Stimulated activated CD8-positive, alpha-beta memory T cell treated with anti-CD3 and anti-CD28 coated beads, Interleukin-4, amount 100 ng/mL, for 1 hour (primary cell): ENCODE measurements at places on chromosomes 2 and 18.

DNA sequence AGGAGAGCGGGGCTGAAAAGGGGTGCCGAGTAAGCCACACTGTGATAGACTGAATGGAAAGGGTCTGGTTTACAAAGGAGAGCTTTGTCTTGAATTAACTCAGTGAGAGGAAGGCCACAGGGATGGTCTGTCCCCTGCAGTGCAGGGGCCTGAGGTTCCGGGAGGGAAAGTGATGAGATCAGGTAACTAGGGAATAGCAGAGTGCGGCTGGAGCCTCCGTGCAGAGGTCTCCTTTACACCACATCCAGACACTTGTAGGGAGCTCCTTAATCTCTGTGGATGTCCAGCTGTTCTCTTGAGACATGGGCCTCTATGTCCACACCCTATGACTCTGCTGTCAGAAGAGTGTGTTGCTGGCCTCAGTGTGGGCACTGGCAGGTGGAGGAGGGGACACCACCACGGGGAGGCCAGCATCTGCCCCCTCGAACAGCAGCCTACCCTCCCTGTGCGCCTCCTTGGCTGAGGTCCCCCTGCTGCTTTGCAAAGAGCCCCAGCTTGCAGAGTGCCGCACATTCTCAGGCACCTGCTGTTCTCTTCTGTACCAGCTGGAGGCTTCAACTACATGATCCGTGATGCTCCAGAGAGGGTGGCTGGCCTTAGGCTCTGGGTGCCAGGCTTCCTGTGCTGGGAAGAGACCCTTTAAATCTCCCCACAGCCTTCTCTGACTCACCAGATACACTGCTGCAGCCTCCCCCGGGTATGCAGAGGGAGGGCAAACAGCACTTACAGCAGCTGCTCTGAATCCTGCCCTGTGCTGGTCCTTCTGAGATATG, 25.9 kb downstream of the ENOSF1 start:
- no peak for DNase-seq

DNA sequence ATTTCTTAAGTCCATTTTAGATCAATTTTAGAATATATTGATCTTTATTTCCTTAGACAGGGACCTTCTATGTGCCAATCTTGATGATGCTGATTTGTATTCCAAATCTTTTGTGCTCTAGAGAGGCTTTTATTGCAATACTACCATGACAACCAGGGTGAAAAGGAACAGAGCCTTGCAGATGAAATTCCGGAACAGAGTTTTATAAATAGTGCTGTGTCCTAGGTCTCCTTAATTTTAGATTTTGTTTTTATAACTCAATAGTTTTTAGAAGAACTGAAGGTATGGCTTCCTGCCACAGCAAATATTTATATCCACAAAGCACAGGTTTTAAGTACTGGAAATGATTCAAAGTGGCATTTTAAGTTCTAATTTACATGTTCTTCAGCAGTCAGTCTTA, 160.2 kb downstream of the PMAIP1 start:
- DNase-seq = no peak

GRCh38 chr2:103153580-103154284, 391.9 kb downstream of the TMEM182 start:
- no peak for DNase-seq

DNA sequence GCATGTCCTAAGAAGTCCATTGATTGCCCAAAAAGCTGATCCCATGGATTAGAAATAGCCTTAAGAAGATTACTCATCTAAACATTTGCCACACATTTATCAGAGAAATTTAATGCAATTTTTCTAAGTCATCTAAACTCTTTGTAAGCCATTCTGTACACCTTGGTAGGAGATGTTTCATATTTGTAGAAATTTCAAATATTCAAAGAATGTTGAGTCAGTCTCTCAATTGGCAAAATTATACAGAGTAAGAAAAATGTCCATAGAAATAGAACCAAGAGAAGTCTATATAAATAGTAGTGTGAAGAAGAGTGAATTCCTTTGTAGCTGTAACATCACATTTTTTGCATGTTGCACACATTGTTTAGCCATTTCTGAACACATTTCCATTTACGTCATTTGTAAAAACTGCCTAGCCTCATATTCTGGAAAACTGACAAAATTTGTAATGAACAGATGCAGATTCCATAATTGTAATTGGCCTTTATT, 128.6 kb downstream of the MSTN start:
- no peak for DNase-seq

DNA sequence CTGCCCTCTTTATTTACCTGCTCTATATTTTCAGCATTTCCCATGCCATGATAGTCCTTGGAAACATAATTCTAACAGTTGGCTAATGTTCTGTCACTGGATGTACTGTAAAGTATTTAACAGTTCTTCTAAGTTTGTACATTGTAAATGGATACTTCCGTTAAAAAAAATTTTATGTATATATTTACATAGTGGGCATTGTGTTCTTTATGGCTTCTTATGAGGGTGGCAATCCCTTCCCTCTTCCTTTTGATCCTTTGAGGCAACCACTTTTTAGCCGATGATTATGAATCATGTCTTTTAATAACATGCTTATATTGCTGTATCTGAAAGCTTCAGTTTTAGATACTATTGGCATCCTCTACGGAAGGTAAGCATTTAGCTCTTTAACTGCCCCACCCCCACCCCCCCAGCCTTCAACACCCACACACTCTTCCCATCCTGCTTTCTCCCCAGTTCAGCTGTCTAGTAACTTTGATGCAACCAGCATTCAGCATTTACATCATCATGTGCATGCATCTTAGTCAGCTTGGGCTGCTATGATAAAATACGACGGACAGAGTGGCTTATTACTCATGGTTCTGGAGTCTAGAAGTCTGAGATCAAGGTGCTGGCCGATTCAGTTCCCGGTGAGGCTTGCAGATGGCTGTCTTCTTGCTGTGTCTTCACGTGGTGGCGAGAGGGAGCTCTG, 21.0 kb upstream of the EDAR start:
- no peak for DNase-seq

DNA sequence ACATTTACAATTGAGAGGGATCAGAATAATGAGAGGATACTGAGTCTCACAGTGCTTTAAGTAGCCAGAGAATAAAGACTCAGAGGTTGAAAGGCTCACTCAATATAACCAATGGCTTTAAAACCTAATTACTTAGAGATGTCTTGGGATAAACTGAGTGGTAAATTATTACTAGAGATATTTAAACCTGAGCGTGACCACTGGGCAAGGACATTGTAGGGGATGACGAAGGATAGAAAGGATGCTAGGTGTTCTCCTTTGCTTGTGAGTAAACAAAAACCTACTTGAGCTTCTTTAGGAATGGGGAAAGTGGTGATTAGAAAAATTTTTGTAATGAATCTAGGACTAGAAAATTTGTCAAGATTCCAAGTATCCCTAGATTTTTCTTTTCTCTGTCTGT, 12.0 kb upstream of the SLC38A11 start:
- DNase-seq = no peak

DNA sequence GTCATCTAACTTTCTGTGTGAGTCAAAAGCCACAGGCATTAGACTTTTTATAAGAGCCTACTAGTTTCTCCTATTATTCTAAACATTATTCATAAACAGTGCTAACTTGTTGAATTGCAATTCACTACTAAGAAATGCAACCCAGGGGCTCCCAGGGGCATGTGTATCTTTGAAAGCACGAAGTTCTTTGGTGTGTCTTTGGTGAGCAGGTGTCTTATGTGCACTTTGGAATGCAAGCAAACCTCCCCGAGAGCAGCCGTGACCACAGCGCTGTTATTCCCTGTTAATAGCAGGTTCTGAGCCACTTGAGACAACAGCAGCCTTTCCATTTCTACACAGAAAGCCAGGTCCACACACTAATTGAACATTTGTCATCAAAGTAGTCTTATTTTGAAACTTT, 123.5 kb downstream of the PRKRA start:
- DNase-seq = no peak

DNA sequence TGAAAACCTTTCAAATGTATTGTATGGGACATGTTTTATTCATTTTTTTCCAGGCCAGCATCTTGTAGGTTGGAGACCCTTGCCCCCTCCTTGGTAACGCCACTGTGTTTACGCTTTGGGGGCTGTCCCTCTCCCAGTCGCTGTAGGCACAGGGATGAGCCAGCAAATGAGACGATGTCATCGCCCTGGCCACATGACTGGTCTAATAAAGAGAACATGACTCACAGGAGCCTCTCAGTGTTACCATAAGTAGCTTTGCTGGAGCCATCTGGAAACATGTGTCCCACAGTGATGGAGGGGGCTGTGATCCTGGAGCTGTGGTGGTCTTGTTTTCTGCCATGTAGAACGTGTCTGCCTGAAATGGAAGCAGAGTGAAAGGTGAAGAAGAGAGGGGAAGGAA, 78.9 kb downstream of the CD8B2 start:
- DNase-seq = no peak

- DNase-seq = no peak
Measured at GRCh38 chr18:61699397-61700110, 193.3 kb downstream of the RNF152 start.

GRCh38 chr18:37274309-37275236, 291.0 kb downstream of the CELF4 start:
- DNase-seq = no peak

GRCh38 chr18:44170208-44170880, 510.3 kb upstream of the SETBP1 start:
- DNase-seq = no peak

DNA sequence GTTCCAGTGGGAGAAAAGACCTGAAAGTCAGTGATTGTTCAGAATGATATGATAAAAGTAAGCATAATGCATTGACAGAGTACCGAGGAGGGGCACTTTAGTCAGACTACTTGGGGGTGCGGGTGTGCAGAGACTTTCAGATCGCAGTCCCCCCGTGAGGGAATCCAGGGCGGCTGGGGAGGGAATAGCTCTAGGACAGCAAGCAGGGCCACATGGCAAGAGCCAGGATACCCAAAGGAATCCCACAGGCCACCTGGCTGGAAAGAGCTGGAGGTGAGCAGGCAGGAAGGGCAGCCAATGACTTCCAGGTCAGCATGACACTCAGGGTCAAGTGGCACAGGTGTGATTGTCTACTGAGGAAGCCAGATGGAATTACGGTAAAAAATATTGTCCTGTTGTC, 157.5 kb downstream of the CYP26B1 start:
- DNase-seq = no peak

DNA sequence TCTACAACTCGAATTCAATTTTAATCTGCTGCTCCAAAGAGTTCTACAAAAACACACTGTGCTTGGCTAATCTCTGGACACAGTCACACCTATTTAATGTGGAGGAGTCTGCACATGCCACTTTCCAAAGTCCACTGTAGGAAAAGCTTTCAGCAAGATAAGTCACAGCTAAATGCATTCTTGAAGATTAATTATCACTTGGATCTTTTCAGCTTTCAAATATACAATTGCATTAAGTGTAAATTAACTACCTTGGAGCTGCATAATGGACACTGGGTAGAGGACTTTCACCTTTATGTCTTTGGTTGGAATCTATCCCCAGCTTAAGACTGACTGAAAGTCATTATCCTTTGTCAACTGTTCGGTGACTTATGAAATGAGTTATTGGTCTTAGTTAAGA, 565.1 kb downstream of the PIK3C3 start:
- DNase-seq = no peak

GRCh38 chr2:111938392-111938791, 40.0 kb downstream of the MERTK start:
- no peak for DNase-seq

DNA sequence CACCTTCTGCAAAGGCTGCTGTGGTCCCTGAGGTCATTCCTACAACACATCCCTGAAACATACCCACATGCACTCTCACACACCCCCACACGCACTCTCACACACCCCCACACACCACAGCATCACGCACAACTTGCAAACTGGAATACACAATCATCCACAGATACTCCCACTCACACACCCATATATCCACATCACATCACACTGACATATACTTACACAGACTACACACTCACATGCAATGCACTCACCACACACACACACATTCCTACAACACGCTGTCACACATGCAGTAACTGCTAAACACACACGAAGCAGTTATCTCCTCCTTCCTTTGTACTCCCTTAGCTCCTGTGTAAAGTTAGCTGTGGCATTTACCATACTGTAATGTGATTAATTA, 57.1 kb upstream of the PKDCC start:
- no peak for DNase-seq

DNA sequence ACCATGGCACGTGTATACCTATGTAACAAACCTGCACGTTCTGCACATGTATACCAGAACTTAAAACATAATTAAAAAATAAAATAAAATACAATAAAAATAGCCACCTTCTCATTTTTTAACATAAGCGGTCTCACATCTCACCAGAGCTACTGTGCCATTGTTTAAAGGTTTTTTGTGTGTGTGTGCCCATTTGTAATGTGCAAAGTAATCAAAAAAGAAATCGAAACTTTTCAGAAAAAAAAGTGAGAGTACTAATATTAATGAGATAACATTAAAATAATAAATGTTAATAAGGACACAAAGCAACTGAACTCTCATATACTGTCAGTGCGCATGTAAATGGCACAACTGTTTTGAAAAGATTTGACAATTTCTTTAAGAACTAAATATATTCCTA, 60.5 kb downstream of the FANCL start:
- no peak for DNase-seq

- no peak for DNase-seq
Measured at GRCh38 chr18:13918898-13919297, 3.6 kb upstream of the MC2R start.

GRCh38 chr2:105678346-105678745, 66.4 kb upstream of the NCK2 start:
- DNase-seq = no peak

DNA sequence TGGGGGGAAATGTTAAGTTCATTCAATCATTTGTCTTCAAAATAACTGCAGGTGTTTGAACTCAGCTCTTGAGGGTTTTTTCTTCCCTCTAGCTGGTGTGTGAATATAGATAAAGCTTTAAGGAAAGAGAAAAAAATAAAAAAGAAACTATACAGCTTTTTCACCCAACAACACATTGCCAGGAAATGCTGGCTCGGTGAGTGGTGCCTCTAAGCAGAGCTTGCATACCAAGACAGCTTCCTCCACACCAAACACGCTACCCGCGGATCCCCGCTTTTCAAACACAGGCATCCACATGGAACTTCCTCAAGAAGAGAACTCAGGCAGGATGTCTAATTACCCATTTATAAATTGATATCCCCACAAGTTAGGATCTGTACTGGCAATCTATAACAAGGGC, 69.8 kb upstream of the TANK start:
- DNase-seq = no peak

GRCh38 chr18:30175621-30176225, 866.8 kb downstream of the DSC3 start:
- DNase-seq = no peak

DNA sequence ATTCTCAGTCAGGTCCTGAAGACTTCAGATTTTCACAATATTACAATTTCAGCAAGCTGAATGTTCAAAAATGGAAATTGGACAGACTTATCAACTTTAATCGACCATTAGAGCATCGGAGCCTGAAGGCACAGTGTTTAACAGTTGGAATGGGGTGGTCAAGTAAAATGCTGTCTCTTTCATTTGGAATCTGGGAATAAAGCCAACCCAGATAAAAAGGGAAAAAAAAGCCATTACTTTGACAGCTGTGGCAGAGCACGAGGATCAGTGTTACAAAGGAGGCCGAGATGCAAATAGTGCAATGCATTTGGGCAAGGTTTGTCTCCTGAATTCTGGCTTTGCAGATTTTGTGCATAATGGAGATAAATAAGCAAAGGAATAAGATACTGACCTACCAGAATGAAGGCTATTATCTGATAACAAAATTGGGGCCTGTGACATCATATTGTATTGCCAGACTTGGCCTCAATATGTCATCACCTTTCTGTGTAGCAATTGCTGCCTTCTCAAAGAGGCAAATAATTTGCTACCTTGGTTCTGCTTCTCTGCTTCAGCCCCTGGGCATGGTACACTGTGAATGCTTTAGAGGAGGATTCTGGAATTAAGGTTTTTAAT, 277.5 kb upstream of the KLHL29 start:
- DNase-seq = no peak
